Ascending aorta (tissue), 2 donors: ENCODE measurements at places on chromosomes 7 and 10.

- no peak for DNase-seq
Observed at GRCh38 chr10:34252111-34252510, 563.0 kb downstream of the PARD3 start.

DNA sequence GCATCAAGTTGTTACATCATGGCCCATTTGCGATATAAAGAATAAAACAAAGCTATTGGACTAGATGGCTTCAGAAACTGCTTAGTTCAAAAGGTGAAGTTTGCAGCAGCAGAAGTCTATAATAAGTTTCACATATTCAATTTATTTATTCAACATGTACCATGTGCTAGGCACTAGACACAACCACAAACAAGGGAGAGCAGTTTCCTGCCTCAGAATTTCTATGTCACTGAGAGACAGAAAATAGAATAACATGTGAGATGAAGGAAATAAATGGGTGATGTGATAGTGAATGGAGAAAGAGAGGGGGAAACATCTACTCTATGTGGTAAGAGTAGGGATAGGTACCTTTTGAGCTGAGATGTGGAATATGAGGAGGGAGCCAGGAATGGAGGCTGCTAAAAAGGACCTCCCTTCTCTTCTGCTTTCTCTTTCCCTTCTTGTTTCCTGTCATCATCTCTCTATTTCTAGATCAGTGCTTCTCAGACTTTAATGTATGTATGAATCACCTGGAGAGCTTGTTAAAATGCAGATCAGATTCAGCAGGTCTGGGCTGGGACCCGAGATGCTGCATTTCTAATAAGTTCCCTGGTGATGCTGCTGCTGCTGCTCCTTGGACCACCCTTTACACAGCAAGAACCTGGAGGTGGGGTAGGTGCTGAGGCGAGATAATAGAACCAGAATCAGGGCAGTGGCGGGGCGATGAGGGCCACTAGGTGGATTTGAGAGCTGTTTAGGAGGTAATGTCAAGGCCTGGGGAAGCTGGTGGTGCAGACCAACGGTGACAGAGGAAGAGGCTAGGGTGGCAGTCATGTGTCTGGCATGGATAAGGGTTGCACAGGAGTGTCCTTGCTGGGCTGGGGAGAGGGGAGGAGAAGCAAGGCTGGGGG lies 13.7 kb upstream of the INMT start:
- DNase-seq: no peak

- no peak for DNase-seq
Observed at GRCh38 chr10:96133135-96133534, 3.0 kb downstream of the ZNF518A start.

- no peak for DNase-seq
Observed at GRCh38 chr10:108696792-108697477, 1226.4 kb downstream of the XPNPEP1 start.

DNA sequence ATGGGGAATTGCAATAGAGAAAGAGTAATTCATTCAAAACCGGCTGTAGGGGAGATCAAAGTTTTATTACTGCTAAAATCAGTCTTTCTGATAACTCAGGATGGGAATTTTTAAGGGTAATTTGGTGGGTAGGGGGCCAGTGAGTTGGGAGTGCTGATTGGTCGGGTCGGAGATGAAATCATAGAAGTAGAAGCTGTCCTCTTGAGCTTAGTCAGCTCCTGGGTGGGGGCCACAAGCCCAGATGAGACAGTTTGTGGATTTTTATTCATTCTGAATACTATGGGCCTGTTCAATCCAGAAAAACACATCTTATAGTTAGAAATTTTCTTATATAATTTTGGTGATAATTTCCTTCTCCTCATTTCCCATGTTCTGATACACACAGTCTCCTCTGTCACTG lies 25.4 kb downstream of the CALD1 start:
- DNase-seq: no peak

DNA sequence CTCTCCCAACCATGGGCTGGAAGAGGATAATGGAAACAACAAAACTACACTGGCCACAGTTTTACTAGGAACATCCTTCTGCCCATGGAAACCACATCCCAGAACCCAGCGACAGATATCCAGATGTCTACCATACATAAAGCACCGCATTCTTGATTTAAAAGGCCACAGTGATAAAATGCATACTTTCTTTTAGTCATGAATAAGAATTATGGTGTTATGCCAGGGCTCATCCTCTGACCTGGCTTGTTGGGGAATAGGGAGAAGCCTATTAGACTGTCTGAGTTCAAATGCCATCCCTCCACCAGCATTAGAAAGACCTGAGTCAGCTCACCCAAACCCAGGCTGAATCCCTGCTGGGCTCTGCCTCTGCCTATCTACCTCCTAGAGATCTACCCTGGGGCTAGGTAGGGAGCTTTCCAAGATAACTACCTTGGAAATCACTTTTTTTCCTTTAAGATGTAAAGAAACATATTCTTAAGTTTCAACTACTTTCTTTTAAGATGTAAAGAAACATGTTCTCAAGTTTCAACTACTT lies 5.2 kb downstream of the ABCA13 start:
- no peak for DNase-seq

- no peak for DNase-seq
Observed at GRCh38 chr7:83677180-83677866, 28.4 kb upstream of the SEMA3E start.

DNA sequence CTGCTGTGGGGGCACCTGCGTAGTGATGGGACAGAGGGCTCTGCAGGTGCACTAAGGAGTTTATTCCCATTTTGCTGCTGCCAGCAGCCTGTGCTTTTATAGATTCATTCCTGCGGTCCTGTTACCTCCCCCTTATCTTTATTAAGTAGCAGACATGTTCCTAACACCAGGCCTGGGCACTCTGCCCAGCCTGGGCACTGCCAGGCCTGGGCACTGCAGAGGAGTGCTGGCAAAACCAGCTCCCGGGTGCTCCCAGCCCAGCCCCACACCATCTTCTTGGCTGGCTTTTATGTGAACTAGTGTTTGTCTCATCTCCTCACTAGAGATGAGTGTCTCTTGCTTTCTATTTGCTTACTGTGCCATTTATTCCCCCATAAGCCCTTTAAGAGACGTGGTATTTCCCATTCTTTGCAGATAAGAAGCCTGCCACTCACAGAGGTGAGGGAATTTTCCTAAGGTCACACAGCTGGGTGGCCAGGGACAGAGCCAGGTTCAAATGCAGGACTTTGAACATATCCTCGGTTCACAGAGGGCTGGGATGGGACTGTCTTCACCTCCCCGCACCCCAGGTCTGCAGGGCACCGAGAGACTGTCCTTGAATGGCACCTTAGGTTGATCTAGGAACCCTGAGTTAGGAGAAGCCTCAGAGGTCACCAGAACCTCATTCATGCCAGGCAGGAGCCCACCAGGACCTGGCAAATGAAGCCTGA lies 14.6 kb upstream of the DRGX start:
- no peak for DNase-seq

- no peak for DNase-seq
Observed at GRCh38 chr10:62456611-62457101, 82.5 kb downstream of the ZNF365 start.

GRCh38 chr7:126948664-126949063 lies 304.1 kb downstream of the GRM8 start:
- no peak for DNase-seq

- DNase-seq: no peak
Observed at GRCh38 chr7:100171087-100171681, 2.8 kb upstream of the GAL3ST4 start.

GRCh38 chr10:112735041-112735695 lies 214.9 kb upstream of the TCF7L2 start:
- DNase-seq: no peak

- peak; percentile 55 for DNase-seq
Observed at GRCh38 chr7:1666317-1666822, 3.7 kb upstream of the ELFN1 start.

DNA sequence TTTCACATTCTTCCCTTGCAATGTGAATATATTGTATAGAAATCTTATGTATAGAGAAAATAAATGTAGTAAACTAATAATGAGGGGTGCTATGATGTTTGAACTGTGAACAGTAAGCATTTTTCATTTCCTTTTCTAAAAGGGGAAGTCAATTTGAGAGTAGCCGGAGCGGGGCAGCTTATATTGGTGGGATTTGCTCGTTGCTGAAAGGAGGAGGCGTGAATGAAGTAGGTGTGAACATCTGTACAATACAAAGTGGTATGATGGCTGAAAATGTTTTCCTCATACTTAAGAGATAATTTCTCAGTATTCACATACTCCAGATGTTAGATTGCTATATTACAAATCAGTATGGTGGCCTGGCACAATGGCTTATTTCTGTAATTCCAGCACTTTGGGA lies 87.1 kb downstream of the SRI start:
- DNase-seq: no peak

- DNase-seq: peak; percentile 50
Observed at GRCh38 chr10:71214641-71215559, 2.5 kb downstream of the UNC5B start.

DNA sequence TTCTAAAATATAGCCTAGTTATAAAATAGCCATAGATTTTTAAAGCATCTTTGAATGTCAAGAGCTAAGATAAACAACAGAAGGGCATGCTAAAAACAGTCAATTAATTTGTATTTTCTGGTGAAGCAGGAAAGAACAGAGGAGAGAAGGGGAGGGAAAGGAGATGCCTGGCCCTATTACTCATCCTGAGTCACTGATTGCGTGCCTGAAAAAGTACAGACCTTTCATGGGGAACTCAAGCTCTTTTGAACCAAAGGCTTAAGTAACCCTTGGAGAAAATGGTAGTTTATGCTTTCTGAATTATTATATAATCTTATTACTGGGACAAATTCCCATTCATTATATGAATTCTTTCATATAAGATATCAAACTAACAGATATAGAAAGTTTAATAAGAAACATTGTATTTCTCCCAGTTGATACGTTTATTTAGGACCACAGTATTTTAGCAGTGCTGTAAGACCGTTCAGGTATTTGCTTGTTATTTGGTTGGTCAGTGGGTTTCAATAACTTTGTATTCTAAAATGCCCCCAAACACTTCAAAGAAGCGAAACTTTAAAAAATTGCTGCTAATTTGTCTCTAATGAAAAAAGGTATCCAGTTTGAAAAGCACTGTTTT lies 151.3 kb downstream of the HGF start:
- peak; percentile 72 for DNase-seq

GRCh38 chr7:135740889-135741288 lies 7.7 kb downstream of the FAM180A start:
- no peak for DNase-seq

DNA sequence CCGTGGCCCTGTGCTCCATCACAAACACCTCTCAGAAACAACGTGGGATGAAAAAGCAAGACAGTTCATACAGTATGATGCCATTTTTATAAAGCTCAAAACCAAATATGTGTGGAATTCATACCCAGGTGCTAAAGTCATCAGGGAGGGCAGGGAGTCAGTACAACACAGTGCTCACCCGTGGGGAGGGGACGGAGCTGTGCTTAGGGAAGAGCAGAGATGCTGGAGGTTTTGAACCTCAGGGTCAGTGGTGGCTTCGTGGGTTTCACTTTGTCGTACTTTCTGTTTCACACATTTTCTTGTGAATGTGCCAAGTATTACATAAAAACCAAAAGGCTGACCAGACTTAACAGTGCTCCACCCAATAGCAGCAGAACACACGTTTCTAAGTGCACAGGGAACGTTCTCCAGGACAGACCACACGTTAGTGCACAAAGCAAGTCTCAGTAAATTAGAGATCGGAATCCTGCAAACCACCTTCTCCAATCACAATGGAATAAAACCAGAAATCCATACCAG lies 21.2 kb downstream of the ZMIZ2 start:
- DNase-seq: no peak

GRCh38 chr7:40147371-40148246 lies 12.8 kb downstream of the SUGCT start:
- DNase-seq: no peak
